Renal cortical epithelial cell (primary cell): ENCODE measurements at places on chromosomes 3 and 15.
A peak's percentile ranks its signal among the peaks of the same experiment; 100 is the strongest.

- no peak for DNase-seq
Observed at GRCh38 chr15:79728867-79729266, 167.9 kb downstream of the MTHFS start.

DNA sequence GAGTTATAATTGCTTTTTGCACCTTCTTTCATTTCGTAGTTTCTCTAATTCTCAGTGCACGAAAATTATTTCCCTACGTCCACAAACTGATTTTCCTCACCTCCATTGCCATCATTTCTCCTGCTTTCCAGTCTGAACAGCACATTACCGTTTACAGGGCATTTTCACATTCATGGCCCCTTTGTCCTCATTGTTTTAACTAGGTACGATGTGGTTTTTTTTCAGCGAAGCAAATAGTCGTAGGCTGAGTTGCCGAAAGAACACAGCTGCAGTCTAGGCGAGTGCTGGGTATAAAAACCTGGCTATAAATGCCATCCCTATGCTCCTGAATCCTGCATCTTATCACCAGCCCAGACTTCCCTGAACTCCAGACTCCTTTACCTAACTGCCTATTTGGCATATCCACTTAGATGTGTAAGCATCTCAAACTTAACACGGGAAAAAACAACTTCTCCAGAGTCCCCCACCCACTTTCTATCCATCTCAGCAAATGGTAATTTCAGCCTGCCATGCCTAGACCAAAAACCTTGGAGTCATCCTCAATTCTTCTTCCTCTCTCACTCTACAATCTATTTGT, 691 bp upstream of the FSIP1 start:
- no peak for DNase-seq

DNA sequence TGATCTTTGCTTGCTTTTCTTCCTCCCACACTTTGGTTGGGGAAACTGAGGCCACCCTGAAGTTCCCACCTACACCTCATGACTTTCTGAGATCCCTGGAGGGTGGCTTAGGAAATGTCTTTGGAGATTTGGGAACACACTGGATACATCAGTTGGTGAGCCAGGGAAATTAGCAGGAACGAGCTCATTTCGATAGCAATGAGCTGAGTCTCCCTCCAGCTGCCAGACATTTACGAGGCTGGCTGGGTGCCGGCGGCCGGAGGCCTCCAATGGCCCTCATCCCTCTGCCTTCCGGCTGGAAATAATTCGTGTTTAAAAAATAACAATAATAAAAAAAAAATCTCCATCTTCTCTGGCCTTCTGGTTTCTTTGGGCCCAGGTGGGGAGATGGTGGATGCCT, 38.8 kb downstream of the SMAD6 start:
- DNase-seq, result no peak

- no peak for DNase-seq
Observed at GRCh38 chr3:89395456-89395855, 288.0 kb downstream of the EPHA3 start.

DNA sequence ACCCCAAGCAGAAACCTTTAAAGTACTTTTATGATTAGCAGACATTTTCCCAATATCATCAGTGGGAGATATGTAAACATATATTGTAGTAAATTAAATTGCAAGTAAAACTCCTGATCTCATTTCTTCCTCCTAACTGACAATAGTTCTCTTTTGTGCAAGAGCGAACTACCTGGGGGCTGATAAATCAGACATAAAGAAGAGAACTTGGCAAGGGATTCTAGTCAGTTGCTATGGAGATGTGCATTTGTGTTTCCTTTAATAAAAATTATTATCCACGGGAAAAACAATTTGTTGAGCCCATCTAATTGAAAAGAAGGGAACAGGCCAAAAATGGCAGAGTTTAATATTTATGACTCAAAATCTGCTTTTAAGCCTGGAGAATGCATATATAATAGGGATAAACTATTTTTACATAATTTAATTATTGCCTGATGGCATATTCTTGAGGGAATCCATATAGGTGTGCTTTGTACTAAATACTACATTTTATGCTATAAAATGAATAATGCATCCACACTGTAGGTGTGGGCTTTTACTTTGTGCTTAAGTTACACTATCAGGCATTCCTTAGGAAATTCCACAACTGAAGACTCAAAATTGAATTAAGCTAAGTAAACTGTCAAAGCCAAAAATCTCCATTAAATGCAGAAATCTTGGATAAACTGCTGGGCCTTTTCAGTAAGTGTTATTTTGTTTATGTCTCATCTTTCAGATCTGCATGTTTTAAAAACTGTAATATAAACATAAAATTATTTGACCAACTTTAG, 258.1 kb downstream of the ERC2 start:
- DNase-seq, result no peak

- DNase-seq, result peak; percentile 23
Observed at GRCh38 chr3:175179055-175179454, 319.9 kb downstream of the NAALADL2 start.

DNA sequence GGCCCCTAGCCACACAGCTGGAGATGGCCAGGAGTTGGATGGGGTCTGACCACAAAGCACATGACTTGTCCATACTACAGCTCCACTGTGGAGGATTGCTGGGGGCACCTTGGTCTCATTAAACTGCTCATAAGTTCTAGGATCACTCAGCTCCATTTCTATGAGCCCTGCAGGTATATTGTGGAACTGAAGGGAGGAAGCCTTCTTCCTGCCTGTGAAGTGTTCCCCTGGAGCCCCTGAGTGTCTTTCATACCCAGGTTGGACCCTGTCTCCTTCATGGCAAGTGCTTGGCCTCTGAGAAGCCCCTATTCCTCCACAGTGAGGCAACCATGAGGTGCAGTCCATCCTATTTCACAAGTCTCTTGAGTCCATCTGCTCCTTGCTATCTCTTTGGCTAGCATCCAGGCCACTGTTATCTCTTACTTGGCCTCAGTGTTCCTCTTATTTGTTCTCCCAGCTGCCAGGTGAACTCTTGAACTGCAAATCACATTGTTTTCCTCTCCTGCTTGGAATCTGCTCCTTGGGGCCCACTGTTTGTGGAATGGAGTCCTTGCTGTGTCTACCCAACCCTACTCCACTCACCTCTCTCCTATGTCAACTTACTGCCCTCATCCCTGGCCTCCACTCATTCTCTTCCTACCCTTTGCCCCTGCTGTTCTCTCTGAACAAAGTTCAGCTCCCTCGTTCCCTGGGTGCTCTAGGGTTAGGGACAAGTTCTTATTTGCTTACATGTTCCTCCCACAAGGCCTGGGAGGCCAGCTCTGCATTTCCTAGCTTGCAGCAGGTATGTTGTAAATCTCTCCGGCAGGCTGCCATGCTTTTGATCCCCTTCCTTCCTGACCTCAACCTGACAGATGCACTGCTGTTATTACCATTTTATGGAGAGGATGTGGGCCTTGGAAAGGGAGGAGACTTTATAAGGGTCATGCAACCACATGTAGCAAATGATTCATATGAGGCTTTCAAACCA, 1.2 kb downstream of the ACOX2 start:
- peak; percentile 47 for DNase-seq

DNA sequence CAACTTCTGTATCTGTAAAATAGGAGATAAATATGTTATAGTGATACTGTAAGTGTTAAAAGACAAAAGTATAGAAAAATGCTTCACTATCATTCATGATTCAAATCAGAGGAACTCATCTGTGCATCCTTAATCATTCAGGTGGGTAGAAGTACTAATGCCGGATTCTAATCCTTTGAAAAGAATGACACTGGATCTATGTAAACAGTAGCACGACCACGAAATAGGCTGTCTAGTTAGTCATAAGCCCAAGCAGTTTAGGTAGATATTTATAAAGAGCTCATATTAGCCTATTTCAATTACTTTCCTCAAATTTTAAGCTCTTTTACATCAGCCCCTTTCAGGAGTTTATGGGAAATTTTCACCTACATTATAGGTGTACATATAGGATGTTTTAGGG, 437.9 kb downstream of the SOX2 start:
- peak; percentile 41 for DNase-seq

- DNase-seq, result no peak
Observed at GRCh38 chr15:78640527-78641101, 396 bp downstream of the CHRNB4 start.

- no peak for DNase-seq
Observed at GRCh38 chr3:24034464-24034863, 89.4 kb downstream of the NR1D2 start.

DNA sequence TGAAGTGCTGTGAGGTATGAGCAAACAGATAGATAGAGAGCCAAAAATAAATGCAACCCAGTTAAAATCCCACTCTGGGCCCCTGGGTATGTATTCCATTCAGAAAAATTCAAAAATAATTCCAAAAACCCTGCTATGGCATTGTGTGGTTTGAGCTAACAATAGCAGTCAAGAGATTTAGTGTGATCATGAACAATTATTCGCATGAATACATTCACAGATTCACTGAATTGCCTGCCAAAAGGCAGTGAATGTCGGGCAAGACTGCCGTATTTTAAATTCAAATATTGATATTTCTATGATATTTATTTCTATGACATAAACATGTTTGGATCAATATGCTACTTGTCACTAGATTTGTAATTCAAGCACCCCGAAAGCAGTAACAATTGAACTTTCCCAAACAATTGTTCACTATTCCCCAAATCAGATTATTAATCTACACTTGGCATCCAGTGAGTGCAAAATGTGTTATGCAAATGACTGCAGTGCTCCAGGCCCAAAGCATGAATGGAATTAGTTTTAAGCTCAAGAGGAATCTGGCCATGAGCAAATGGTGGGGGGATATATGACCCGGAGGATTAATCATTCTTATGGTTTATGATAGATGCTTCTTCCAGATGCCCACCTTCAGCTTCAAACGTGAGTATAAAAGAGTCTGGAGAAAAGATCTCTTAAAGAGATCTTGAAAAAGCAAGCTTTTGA, 417.0 kb upstream of the MEIS2 start:
- DNase-seq, result no peak

- DNase-seq, result no peak
Observed at GRCh38 chr3:94232921-94233320, 170.1 kb downstream of the NSUN3 start.

GRCh38 chr3:152817400-152817799, 17.5 kb upstream of the P2RY1 start:
- no peak for DNase-seq

- no peak for DNase-seq
Observed at GRCh38 chr3:16151109-16151508, 23.4 kb upstream of the GALNT15 start.

DNA sequence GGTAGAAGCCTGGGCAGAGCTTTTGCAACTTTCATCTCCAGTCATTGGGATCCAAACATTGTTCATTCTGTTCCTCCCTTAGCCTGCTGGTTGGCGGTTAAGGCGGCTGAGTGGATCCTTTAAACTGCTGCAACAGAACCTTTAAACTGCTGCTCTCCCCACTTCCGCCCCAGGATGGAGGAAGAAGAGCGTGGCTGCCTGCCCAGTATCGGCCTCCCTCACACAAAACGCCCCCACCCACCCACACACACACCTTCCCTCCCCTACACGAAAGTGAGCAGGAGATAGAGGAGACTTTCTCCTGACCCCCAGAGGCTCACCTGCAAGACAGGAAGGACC, 460 bp upstream of the ZMAT3 start:
- DNase-seq, result no peak

DNA sequence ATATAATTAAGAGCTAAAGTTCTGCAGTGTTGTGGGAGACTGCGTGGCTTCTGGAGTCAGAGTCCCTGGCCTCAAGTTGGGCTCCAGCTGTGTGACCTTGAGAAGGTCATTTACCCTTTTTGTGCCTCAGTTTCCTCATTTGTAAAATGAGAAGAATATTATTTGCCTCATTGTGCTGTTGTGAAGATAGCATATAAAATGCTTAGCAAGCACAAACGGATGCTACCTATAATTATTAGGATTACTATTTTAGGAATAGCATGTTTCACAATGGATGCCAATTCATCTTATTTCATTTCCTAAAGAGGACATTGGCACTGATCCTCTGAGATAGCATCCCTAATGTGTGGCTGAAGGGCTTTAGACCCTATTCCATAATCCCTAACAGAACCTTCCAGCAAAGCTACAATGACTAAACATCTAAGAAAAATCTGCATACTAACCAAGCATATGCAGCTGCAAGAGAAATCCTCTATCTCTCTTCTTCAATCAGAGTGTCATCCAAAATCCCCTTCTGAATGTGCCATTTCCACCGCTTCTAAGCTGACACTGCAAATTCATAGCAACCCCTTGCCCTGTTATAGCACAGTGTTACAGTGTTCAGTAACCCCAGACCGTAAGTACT, 148.3 kb downstream of the RBMS3 start:
- no peak for DNase-seq

GRCh38 chr15:41510728-41511127, 2.9 kb downstream of the LTK start:
- DNase-seq, result no peak

GRCh38 chr15:77857419-77857818, 220.1 kb downstream of the TBC1D2B start:
- DNase-seq, result no peak

DNA sequence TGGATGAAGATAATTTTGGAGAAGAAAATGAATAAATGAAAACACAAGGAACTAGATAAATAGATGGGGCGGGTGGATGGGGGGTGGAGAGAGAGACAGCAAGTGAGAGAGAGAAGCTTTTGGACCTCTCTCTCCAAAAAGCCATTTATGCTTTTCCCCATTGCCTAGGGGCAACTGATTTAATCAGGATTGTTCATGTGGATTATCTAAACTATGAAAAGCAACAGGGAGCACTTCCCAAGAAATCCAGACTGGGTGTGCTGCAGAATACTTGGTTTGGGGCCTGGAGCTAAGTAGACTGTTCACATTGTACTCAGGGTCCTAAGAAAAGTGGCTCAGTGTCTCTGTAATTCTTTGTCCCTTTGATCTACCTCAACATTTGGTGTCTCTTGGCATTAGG, 367.0 kb downstream of the TIGIT start:
- DNase-seq, result no peak

DNA sequence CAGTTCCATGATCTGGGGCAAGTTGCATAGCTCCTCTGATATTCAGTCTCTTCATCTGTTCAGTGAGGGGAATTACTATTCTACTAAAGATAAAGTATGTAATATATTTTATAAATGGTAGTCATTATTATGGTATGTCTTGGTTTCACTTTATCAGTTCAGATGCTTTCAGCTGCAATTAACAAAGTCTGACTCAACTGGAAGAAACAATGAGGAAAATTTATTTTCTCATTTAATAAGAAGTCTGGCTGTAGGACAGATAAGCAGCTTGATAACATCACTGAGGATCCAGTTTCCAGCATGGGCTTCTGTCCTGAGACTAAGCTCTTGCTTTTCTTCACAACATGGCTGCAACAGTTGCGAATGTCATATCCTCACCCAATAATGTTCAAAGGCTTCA, 354.3 kb upstream of the TRIM42 start:
- DNase-seq, result no peak

- DNase-seq, result no peak
Observed at GRCh38 chr3:142611206-142611605, 15.0 kb downstream of the PLS1 start.

DNA sequence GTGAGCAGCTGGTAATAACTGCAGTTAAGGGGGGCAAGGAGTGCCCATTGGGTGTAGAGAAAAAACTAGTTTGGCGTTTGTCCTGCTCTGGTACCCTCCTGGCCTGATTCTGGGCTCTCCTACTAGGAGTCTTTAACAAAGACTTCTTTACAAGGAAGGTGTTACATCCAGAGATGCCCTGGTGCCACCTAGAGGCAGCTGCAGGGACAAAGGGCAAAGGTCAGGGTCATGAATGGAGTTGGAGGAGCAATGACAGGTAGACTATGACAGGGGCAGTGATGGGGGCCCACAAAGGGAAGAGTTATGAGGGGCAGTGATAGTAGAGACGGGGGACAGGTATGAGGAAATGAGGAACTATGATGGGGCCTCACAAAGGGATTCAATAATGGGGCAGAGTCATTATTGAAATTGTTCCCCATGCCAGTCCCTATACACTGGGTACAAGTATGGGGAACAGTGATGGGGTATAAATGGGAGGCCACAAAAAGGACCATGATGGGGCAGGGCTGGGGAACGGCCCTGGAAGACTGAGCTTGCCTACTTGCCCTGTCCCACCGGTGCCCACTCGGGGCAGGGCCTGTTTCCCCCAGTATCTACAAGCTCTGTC, 7.9 kb downstream of the CCDC71 start:
- DNase-seq, result no peak
